Right ventricle myocardium superior (tissue), 1 donor: ENCODE measurements at places on chromosomes 2 and 18.

DNA sequence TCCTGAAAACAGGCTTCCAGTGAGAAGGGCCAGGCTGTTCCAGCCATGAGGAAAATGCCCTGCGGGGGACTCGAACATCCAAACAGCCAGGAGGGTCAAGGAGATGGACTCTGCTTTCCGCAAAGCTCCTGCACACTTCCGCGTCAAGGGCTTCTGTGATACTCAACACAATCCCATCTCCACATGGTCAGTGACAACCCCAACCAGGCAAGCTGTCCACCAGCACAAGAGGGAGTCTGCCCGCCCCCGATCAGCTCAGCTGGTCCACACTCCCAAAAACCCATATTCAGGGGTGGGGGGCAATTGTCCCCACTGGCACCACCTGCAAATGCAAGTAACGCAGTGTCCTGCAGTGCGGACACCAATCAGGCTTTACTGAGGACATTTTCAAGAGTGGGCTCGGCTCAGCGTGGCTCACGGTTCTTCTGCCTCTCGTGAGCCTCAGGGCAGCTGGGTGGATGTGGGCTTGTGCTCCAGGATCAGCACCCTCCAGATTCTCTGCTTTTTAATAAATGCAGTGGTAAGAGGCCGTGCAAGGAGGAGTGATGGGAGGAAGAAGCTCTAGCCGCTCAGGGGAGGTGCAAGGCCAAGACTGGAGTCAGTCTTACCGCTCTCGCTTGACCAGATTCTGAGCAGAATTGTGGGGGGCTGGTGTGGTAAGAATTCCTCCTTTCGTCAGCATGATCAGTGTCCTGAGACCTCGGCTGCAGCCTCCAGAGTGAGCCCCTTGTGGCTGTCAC lies 19.5 kb upstream of the CIDEA start:
- no peak for DNase-seq

DNA sequence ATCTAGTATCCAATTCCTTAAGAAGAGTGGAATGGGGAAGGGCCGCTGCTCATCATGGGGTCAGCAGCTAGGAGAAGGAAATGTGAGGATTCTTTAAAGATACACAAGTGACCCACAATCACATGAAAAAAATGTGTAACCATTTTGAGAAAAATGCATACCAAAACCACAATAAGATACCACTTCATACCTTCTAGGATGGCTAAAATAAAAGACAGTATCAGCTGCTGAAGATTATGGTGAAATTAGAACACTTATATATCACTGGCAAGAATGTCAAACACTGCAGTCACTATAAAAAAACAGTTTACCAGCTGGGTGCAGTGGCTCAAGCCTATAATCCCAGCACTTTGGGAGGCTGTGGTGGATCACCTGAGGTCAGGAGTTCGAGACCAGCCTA lies 67.9 kb downstream of the C2orf74 start:
- no peak for DNase-seq

- DNase-seq = no peak
Measured at GRCh38 chr2:74472945-74473258, 422 bp upstream of the MRPL53 start.

- DNase-seq = no peak
Measured at GRCh38 chr2:213490087-213490486, 205.8 kb downstream of the SPAG16 start.

DNA sequence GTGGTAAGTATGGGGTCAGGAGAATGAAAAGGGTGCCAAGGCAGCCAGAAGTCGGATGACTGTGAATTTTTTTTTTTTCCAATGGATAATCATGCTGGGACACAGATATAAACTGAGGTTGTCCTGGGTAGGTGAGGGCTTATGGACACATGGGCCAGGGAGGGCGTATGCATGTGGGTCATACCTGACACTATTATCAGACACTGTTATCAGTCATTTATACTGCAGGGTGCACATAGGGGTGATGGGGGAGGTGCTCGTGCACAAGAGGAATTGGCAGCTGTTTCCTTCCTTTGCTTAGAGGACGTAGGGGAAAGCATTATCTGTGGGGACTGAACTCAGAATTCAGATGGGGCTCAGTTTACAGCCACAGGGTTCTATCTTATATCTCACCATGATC lies 10.1 kb downstream of the CTIF start:
- no peak for DNase-seq

GRCh38 chr2:136055929-136056688 lies 61.8 kb downstream of the CXCR4 start:
- no peak for DNase-seq

GRCh38 chr2:98473995-98474780 lies 29.5 kb downstream of the INPP4A start:
- DNase-seq = no peak

GRCh38 chr18:13548966-13549879 lies 177.1 kb downstream of the FAM210A start:
- DNase-seq = no peak

DNA sequence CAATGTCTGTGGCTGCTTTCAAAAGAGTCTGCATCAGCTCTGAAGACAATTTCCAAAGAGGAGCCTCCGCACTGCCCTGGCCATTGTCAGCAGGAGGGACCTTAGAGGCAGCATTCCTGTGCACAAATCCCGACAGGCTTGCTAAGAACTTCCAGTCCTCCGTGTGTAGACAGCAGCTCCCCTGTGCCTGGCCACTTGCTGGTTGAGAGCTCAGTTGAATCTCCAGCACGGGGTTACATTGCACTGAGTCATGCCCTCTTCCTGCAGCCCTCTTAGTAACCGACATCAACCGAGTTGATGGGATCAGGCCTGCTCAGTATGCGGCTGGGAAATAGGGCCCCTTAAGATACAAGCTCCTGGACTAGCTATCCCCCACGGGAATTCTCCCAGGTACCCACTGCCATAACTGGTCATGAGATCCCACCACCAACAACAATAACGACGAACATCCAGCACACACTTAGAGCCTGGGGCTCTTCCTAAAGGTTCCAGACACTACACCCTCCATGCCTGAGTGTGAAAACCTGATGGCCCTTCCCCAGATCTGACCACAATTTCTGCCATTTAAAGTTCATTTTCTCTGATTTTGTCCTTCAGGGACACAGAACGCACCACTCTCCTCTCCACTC lies 12.0 kb downstream of the ATP6V1B1 start:
- DNase-seq = no peak

- peak; percentile 44 for DNase-seq
Measured at GRCh38 chr18:61554117-61554776, 221.0 kb downstream of the CDH20 start.

GRCh38 chr2:55888936-55889335 lies 34.6 kb downstream of the EFEMP1 start:
- peak; percentile 69 for DNase-seq

DNA sequence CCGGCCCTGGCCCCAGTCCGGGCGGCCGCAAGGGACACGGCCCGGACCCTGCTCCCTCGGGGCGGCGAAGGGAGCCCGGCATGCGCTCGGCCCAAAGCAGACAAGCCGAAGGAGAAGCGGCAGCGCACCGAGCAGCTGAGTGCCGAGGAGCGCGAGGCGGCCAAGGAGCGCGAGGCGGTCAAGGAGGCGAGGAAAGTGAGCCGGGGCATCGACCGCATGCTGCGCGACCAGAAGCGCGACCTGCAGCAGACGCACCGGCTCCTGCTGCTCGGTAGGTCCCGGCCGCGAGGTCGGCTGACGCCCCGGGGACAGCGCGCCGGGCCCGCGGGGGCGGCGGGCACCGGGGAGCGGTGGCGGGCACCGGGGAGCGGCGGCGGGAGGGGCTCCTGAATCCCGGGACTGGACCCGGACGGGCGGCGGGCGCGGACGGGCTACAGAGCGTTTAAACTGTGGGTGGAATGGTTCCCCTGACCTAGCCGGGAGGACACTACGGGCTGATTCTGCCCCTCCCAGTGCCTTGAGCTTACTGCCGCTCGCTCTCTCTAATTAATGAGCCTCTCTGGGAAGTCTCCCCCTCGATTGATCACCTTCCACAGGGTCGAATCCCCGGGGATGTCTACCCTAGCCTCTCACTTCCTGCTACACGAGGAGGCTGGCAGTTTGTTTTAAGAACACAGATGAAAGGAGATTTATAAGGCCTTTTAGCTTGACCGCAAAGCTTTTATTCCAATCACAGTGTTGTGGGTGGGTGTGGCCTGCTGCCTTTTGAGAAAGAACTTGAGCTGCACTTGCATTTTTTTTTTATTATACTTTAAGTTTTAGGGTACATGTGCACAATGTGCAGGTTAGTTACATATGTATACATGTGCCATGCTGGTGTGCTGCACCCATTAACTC lies 853 bp downstream of the GNAL start:
- DNase-seq = peak; percentile 48

DNA sequence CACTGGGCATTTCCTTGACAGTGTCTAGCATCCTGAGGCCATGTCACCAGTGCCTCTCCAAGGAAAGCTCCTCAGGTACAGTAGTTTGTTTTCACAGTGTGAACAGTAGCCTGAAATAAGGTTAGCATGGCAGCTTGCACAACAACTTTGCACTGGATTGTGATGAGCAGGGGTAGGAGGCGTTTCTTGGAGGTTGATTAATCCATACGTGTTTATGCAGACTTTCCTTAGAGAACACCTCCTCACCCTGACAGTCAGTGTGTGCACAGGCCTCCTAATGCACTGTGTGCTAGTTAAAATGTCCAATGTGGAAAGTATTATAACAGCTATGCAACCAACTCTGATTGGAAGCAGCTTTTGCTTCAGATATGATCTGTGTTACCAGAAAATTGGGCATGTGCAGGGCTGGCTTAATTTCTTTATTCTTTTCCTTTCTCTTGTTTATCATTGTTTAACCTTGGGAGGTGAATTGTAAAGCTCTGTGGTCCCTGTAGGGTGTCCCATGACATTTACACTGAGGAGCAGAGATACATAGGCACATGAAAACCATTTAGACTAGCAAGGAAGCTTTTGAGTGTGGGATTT lies 77.2 kb upstream of the LDAH start:
- no peak for DNase-seq

- DNase-seq = no peak
Measured at GRCh38 chr2:237716011-237716410, 82.6 kb upstream of the RBM44 start.

DNA sequence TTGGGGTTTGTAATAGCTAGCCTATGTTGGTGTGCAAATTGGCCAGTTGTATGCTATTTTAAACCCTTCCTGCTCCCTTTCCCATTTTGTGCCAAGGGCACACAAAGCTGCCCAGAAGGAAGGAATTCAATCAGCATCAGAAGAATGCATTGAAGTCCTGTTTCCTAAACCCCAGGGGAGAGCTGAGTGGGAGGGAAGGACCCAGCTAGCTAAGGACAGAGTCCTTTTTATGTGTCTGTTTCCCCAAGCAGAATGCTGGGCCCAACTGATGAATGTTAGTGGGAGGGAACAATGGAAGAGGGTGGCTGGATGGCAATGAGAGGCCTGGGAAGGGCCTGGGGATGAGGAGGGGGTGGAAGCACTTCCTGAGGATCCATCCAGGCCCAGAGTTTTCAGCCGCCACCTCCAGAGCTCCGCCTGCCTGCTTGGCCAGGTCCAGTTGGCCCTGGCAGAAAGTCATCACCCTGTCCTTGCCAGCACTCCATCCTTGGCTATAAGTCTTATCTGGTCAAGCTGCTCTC lies 32.7 kb downstream of the MEX3C start:
- DNase-seq = no peak

GRCh38 chr2:38959938-38960608 lies 70.4 kb downstream of the ARHGEF33 start:
- peak; percentile 89 for DNase-seq

DNA sequence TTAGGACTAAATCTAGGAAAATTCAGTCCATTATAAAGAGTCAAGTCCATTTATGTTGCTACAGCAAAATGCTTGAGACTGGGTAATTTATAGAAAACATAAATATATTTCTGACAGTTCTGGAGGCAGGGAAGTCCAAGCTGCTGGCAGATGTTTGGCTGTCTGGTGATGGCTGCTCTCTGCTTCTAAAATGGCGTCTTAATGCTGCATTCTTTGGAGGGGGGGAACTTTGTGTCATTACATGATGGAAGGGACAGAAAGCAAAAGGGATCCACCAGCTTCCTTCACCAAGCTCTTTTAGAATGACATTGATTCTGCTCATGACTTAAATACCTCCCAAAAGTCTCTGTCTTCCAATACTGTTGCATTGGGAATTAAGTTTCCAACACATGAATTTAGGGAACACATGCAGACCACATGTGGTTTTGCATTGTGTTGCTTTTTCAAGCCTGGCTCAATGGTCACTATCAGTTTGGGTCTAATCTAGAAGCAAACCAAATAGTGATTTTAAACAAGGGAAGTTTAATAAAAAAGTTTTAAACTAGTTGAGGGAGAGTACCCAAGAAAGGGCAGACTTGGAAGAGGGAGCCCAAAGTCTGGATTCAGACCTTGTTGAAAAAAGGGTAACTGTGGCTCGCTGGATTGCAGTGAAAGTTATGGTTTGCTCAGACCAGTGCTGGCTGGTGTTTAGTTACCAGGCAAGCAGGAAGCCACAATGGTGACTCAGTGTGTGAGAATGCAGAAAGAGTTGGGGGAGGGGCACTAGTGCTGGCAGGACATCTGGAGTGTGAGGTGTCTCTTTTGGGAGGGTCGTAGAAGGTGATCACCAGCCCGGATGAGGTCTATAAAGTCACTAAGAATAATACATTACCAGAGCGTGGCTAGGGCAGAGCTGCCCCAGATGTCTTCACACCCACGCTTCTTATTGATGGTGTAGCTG lies 30.8 kb downstream of the C18orf54 start:
- no peak for DNase-seq

DNA sequence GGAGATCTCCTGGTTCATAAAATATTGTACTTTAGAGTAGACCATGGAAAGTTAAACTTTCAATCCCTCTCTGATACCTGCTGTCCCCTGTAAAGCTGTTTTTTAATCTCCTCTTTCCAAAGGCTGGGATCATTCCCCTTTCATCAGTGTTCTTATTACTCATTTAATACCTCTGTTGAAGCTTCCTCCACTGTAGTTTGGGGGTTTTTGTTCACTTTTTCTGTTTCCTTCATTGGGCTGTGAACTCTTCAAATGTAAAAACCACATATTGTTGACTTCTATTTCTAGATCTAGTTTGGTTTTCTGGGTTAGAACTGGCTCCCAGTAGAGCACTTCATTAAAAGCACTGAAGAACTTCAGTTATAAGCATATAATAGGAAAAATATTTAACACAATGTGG lies 598.1 kb downstream of the RNF144A start:
- DNase-seq = no peak

GRCh38 chr2:201151127-201151981 lies 31.6 kb upstream of the CASP10 start:
- no peak for DNase-seq

DNA sequence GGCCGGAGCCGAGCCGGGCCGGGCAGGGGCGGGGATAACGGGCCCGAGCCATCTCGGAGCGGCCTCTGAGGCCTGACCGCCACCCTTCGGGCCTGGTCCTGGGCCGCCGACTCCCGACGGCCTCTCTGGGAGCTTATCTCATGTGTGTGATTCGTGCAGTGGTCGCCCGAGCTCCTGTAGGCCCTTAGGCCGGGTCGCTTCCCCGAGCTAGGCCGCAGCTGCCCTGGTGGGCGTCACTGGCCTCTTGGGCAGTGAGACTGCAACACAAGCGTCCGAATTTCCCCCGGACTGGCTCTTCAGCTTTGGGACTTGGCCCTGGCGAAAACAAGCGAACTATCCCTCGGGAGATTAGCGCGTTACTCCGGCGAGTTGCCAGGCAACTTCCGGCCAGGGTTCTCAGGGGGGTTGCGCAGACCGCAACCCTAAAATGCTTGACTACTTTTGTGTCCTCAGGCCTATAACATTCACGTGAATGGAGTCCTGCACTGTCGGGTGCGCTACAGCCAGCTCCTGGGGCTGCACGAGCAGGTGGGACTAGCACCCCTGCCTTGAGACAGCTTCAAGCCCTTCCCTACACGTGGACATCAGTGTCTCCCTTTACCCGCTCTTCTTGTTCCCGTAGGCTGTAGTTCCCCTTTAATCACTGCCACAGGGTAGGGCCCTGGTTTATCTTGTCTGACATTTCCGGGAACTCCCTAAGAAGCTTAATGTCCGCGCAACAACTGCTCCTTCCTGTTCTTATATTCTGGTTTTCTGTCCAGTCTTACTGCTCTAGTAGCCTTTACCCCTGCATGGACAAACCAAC lies 602 bp downstream of the SNX17 start:
- peak; percentile 61 for DNase-seq
